GM12892 (cell line): ENCODE measurements at places on chromosomes 1 and 21.

DNA sequence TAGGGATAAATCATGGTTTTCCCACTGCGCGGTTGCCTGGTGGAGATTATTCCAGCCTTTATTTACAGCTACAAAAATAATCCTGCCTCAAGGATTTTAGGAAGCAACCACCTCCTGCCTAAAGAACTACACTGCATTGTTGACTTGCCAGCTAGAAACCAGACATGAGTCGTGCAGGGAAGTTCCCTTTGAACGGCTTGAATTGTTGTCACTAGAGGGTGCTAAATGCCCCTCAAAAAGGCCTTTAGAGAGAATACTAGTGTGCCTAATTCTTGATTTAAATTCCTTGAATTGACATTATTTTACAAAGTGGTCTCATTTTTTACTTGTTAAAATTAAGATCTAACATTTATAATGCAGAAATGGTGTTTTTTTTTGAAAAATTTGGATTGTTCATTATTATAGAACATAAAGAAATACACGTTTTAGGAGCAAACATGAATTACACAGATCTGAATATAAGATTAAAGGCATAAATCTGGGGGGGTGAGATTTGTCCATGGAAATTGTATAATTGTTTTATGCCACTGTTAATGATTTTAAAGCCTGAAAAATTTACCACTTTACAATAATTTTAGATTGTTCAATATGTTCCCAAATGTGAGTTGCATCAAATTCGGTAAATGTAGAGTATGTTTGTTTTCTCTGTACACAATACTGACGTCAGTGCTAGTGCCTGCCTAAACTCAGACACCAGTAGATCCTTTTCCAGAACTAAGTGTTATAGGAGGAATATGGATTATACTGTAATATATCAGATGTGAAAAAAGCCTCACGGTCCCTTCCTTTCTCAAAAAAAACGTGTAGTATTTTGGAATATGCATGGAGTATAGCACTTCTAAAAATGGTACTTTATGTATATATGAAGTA is 7.6 kb upstream of the ERG start:
- DNase-seq = no peak

DNA sequence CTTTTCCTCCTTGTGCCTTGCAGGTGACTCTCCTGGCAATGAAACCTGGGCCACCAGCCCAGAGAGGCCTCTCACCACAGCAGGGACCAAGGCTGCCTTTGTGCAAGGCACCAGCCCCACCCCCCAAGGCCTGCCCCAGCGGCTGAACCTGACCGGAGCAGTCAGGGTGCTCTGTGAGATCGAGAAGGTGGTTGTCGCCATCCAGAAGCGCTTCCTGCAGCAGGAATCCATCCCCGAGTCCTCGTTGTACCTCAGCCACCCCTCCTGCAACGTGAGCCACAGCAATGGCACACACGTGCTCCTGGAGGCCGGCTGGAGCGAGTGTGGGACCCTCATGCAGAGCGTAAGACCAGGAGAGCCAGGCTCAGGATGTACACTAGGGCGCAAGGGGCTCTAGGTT is 51.7 kb downstream of the UMODL1 start:
- DNase-seq = no peak

- peak; percentile 15 for DNase-seq
Measured at GRCh38 chr1:84892705-84893618, at the start of gene LPAR3. Gene LPAR3 (minus strand): TSS chr1:84893206. CDS start chr1:84866120, 27,086 bp downstream.

- no peak for DNase-seq
Measured at GRCh38 chr21:40850071-40850470, 3.1 kb upstream of the DSCAM start.

DNA sequence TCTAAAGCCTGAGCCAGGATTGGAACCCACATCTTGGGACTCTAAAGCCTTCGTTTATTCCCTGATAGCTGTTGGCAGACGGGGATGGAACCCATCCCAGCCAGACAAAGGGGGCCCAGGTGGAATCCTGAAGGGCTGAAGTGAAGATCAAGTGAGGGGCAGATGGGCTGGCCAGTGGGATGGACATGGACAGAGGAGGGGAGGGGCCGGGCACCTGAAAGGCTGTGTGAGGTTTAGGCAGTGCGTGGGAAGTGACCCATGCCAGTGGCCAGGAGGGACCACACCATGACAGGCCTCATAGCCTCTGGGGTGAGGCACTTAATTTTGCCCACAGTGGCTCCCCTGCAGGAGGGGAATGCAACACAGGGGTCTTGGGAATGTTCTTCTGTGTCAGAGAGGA is 44.6 kb upstream of the DMRTB1 start:
- no peak for DNase-seq

- peak; percentile 12 for DNase-seq
Measured at GRCh38 chr1:85463731-85464496, 1.0 kb downstream of the DDAH1 start.

GRCh38 chr1:6417961-6418667 is 1.6 kb downstream of the HES2 start:
- DNase-seq = no peak

- no peak for DNase-seq
Measured at GRCh38 chr1:78640462-78640861, 9.2 kb upstream of the IFI44 start.

- DNase-seq = peak; percentile 4
Measured at GRCh38 chr1:84998642-84999280, 1.8 kb upstream of the MCOLN2 start.

- DNase-seq = no peak
Measured at GRCh38 chr21:25509862-25510261, 97.4 kb downstream of the MRPL39 start.
